Esophagus squamous epithelium (tissue), 5 donors: ENCODE measurements at places on chromosomes 4 and X.

DNA sequence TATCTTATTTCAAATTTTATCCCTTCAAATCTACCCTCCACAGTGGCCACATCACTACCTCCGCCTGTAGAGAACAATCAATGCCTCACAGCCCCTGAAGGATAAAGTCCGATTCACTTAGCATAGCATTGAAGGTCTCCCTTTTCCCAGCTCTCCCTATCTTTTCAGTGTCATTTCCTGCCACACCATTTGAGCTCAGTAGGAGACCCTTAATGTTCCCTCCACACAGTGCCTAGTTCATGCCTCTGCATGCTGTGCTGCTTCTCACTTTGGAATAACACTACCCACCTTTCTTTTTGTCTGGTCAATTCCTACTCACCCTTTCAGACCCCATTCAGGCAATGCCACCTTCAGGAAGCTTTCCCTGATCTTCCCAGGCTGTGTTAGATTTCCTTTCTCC lies 23.6 kb upstream of the SCOC start:
- DNase-seq = no peak

GRCh38 chrX:155314260-155314659 lies 20.2 kb downstream of the CLIC2 start:
- DNase-seq = no peak

- DNase-seq = no peak
These were observed 4.9 kb upstream of the NAA11 start for GRCh38 chr4:79330720-79331119.

DNA sequence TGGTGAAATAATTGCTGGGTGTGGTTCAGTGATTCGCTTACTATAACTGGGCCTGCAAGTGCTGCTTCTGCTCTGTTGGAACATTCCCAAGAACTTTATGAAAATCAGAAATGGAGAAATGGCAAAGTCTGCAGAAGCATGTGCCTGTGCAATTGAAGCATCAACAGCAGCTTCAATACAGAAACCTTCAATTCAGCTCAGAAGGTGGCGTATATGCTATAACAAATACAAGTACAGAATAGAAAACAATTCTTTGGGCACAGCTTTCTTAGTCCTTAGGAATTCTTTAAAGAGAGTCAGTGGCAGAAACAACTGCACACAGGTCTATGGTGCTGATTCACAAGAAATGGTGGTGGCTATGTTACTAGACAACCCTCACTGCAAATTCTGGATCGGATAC lies 18.0 kb upstream of the PDHA2 start:
- no peak for DNase-seq

GRCh38 chr4:143240939-143241679 lies 56.4 kb downstream of the USP38 start:
- DNase-seq = no peak

GRCh38 chr4:123284168-123284567 lies 112.4 kb upstream of the SPRY1 start:
- DNase-seq = no peak

DNA sequence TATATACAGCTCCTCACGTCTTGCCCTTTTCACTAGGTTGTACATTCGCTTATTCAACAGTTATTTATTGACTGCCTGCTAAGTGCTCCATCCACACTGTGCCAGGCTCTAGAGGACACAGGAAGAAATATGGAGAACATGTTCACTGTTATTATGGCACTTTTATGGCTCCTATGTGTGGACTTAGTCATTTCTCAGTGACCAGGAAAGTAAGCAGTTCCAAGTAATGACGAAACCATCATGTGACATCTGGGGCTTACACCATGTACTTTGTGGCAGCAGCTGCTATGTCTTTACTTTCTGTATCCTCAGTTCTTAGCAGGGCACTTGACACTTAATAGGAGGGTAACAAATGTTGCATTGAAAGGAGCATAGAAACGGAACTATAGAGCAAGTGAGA lies 278.0 kb downstream of the ANK2 start:
- no peak for DNase-seq

- DNase-seq = no peak
These were observed 191.4 kb downstream of the SOWAHB start for GRCh38 chr4:76706581-76706980.
